ENCODE measurements at places on chromosomes 6 and 20.

- no peaks in the 10 kb centered on the region for H3K4me1 ChIP-seq
- no peaks in the 10 kb centered on the region for H3K36me3 ChIP-seq
- DNase-seq, result no peak
- peaks cover 8% of the 10 kb centered on the region for H3K27me3 ChIP-seq
- no peak overlapping the region for H3K27ac ChIP-seq
These were observed 148.5 kb upstream of the PDE10A start for GRCh38 chr6:165811512-165811911.

DNA sequence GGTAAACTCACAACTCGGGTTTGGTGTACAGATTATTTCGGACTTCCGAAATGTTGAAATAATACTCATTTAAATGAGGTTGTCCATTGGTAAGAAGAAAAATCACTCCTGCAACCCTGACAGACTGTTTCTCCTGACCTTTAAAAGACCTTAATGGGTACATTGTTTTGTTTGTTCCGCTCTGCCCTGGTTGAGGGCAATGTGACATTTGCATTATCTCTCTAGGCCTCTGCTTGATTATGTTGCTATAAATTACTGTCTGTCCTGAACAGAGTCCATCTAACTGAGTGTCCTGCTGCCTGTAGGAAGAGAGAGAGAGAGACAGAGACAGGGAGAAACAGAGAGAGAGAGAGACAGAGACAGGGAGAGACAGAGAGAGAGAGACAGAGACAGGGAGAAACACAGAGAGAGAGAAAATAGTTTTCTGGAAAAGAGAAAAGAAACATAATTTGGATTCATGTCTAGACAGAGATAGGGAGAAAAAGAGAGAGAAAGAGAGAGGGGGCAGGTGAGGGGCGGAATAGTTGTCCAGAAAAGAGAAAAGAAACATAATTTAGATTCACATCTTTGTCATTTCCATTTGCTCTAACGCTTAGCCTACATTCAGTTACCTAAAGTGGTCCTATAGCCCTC lies 83.2 kb downstream of the SHLD1 start:
- DNase-seq, result no peak
- H3K36me3 ChIP-seq, result no peaks in the 10 kb centered on the region
- no peaks in the 10 kb centered on the region for H3K27me3 ChIP-seq
- no peak overlapping the region for H3K4me3 ChIP-seq
- no peak overlapping the region for H3K27ac ChIP-seq
- H3K4me1 ChIP-seq, result no peaks in the 10 kb centered on the region

DNA sequence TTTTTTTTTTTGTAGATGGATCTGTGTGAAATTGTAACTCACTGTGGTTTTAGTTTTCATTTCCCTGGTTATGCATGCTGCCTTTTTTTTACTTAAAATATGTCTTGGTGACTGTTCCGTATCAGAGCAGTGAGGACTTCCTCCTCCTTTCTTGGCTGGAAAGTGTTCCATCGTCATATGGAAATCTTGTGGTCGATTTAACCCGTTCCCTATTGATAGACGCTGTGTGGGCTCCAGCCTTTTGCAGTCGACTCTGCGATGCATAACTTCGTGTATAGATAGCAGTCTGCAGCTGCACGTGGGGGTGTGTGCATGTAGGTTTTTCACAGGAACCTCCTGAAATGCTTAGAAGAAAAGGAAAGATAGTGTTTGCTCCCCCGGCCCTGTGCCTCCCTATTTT lies 28.1 kb upstream of the PNPLA1 start:
- no peaks in the 10 kb centered on the region for H3K36me3 ChIP-seq
- no peak overlapping the region for H3K4me3 ChIP-seq
- peaks cover 22% of the 10 kb centered on the region for H3K4me1 ChIP-seq
- no peak overlapping the region for H3K27ac ChIP-seq
- no peaks in the 10 kb centered on the region for H3K27me3 ChIP-seq

DNA sequence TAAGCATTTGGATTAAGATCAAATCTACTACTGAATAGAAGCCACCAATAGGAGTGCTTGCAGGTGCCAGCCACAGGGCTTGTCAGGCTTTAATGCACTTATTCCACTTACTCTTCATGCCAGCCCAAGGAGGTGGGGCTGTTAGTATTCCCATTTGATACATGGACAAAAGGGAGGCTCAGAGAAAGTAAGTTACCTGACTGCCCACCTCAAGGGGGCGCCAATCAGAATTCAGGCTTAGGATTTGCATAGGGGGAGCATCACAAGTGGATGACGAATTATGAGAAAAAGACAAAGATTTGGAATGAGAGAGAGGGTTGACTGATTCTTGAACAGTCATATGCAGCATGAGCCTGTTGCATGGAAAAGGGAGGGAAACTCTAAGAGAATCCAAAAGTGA lies 188.4 kb upstream of the TSHZ2 start:
- no peak overlapping the region for H3K27ac ChIP-seq
- peaks cover 6% of the 10 kb centered on the region for H3K4me1 ChIP-seq
- H3K36me3 ChIP-seq, result no peaks in the 10 kb centered on the region

DNA sequence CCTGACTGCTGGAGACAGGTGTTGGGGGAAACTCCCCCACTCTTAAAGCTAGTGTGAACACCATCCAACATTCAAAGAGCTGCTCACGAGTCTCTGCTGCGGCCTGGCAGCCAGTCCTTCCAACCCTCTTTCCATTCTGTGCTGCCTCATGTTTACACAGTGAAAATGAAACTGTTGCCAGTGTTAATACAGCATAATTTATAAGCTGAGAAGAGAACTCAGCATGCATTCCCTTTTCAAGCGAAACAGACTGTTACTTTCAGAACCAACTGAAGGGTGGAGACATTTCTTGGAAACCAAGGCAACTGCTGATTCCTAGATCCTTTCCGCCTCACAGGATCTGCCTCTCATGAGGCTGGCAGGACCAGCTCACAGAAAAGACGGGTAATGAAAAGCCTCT lies 533.8 kb upstream of the ID4 start:
- H3K27ac ChIP-seq, result no peak overlapping the region
- no peak overlapping the region for H3K4me3 ChIP-seq
- H3K4me1 ChIP-seq, result peaks cover 11% of the 10 kb centered on the region
- DNase-seq, result no peak
- no peaks in the 10 kb centered on the region for H3K36me3 ChIP-seq

GRCh38 chr6:20415304-20415703 lies 13.6 kb downstream of the E2F3 start:
- DNase-seq, result no peak
- H3K27me3 ChIP-seq, result no peaks in the 10 kb centered on the region
- no peak overlapping the region for H3K4me3 ChIP-seq
- peaks cover 48% of the 10 kb centered on the region for H3K4me1 ChIP-seq

- H3K27ac ChIP-seq, result no peak overlapping the region
- DNase-seq, result no peak
- H3K4me3 ChIP-seq, result no peak overlapping the region
- H3K27me3 ChIP-seq, result no peaks in the 10 kb centered on the region
- H3K4me1 ChIP-seq, result no peaks in the 10 kb centered on the region
These were observed 14.6 kb upstream of the CST3 start for GRCh38 chr20:23652371-23652770.

DNA sequence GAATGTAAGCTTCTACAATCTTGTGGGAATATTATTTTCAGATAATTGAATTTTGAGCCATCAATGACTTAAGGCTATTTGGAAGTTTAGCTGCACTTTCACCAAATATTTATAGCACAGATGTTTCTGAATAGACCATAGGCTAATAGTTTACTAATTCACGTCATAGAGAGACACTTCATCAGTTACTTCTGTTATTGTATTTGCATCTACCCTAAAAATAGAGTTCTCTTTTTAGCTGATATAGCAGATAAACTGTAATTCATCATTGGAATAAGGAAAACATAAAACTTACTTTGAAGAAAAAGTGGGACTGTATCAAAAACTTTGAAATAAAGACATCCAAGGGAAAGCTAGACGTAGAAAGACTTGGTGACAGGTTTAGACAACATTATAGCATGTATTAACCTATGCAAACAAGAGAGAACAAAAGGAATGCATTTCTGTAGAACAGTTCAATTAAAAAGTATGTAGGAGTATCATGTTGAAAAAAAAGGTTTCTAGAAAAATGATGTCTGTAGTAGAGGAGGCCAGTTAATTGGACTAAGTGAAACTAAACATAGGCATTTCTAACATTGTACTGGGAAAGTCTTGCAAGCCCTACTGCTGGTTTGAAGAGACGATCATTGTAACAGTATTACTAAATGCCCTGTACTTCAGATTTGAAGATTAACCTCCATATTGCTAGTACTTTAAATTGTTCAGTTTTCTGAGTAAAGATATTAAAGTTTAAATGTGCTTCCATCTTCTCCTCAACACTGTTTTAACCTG lies 123.3 kb downstream of the ZFAND3 start:
- DNase-seq, result no peak
- H3K27me3 ChIP-seq, result no peaks in the 10 kb centered on the region
- H3K36me3 ChIP-seq, result no peaks in the 10 kb centered on the region
- no peak overlapping the region for H3K4me3 ChIP-seq
- H3K4me1 ChIP-seq, result peaks cover 9% of the 10 kb centered on the region
- H3K27ac ChIP-seq, result no peak overlapping the region

- DNase-seq, result no peak
- H3K27me3 ChIP-seq, result no peaks in the 10 kb centered on the region
- H3K27ac ChIP-seq, result no peak overlapping the region
- no peaks in the 10 kb centered on the region for H3K4me1 ChIP-seq
These were observed 212.3 kb downstream of the ERMARD start for GRCh38 chr6:169963581-169964297.

GRCh38 chr6:122347280-122347679 lies 52.2 kb upstream of the HSF2 start:
- no peaks in the 10 kb centered on the region for H3K27me3 ChIP-seq
- H3K4me1 ChIP-seq, result no peaks in the 10 kb centered on the region

DNA sequence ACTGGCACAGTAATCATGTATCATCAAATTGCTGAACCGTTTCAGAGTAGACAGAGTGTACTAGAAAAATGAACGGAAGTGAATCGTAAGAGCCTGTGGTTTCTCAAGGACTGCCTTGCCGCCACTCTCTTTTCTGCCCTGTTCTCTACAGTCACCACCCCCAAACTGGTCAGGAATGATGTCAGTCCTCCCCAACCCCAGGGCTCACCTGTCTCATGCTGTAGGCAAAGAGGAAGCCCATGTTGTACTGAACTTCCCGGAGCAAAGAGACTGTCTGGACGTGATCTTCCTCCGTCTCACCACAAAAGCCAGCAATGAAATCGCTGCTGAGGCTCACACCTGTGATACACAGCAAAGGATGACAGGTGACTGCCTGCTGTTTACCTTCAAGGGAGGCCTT lies 31.0 kb downstream of the CDK5RAP1 start:
- H3K27me3 ChIP-seq, result no peaks in the 10 kb centered on the region
- H3K4me3 ChIP-seq, result no peak overlapping the region
- H3K4me1 ChIP-seq, result no peaks in the 10 kb centered on the region
- no peak for DNase-seq
- peaks cover 15% of the 10 kb centered on the region for H3K36me3 ChIP-seq
- no peak overlapping the region for H3K27ac ChIP-seq

GRCh38 chr6:18656506-18656905 lies 269.4 kb downstream of the RNF144B start:
- no peaks in the 10 kb centered on the region for H3K27me3 ChIP-seq
- no peak overlapping the region for H3K27ac ChIP-seq
- H3K4me1 ChIP-seq, result no peaks in the 10 kb centered on the region
- no peaks in the 10 kb centered on the region for H3K36me3 ChIP-seq
- H3K4me3 ChIP-seq, result no peak overlapping the region

DNA sequence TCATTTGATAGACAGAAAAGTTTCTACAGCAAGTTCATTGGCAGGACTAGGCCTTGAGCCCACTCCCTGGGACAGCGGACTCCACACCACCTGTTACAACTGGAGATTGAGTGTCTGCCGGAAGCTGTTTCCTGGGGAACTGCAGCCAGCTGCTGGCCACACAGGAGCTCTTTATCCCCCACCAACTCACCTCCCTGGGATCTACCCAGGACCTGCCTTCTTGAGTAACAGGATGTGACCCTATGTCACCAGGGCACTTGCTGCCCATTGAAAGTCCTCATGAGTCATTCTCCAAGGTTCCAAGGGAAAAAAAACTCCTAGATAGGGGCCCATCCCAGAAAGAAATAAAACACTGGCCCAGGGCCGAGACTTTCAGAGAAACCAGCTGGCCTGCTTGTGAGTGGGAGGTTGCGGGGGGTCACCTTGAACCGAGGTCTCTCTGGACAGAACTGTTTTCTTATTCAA lies 37.4 kb upstream of the SLC9A8 start:
- DNase-seq, result peak; percentile 46
- H3K36me3 ChIP-seq, result no peaks in the 10 kb centered on the region
- no peak overlapping the region for H3K27ac ChIP-seq
- no peak overlapping the region for H3K4me3 ChIP-seq
- no peaks in the 10 kb centered on the region for H3K27me3 ChIP-seq

GRCh38 chr6:32133786-32134185 lies 3.7 kb upstream of the FKBPL start:
- no peak for DNase-seq
- no peak overlapping the region for H3K4me3 ChIP-seq
- H3K27me3 ChIP-seq, result no peaks in the 10 kb centered on the region
- no peak overlapping the region for H3K27ac ChIP-seq

DNA sequence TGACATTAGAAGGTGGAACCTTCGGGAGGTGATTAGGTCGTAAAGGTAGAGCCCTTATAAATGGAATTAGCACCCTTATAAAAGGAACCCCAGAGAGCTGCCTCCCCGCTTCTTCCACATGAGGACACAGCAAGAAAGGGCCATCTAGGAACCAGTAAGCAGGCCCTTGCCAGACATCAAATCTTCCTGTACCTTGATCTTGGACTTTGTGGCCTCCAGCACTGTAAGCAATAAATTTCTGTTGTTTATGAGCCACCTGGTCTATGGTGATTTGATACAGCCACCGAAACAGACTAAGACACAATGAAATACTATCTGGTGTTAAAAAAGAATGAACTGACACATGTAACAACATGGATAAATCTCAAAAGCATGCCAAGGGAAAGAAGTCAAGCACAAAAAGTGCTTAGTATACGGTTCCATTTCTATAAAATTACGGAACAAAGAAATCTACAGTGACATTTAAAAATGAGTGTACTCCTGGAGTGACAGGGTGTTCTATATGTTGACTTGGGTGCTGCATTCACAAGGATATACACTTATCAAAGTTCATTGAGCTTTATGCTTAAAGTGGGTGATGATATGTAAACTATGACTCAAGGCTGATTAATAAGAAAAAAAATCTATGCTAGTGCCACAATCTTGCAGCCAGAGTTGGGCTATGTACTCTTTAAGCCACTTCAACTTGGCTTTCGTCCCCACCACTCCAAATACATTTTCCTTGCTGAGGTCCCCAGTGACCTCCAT lies 18.4 kb downstream of the SERPINB1 start:
- DNase-seq, result no peak
- no peaks in the 10 kb centered on the region for H3K4me1 ChIP-seq
- H3K27ac ChIP-seq, result no peak overlapping the region

- no peaks in the 10 kb centered on the region for H3K27me3 ChIP-seq
- DNase-seq, result no peak
- H3K27ac ChIP-seq, result no peak overlapping the region
- no peaks in the 10 kb centered on the region for H3K36me3 ChIP-seq
- no peak overlapping the region for H3K4me3 ChIP-seq
These were observed 199.2 kb downstream of the SMOC2 start for GRCh38 chr6:168640181-168640580.

- no peak for DNase-seq
- H3K27me3 ChIP-seq, result no peaks in the 10 kb centered on the region
- no peaks in the 10 kb centered on the region for H3K4me1 ChIP-seq
- no peaks in the 10 kb centered on the region for H3K36me3 ChIP-seq
These were observed 148.9 kb upstream of the PHACTR1 start for GRCh38 chr6:12567682-12568081.

- no peaks in the 10 kb centered on the region for H3K4me1 ChIP-seq
- no peaks in the 10 kb centered on the region for H3K27me3 ChIP-seq
- no peak for DNase-seq
- no peaks in the 10 kb centered on the region for H3K36me3 ChIP-seq
- H3K27ac ChIP-seq, result no peak overlapping the region
These were observed 39.0 kb downstream of the BCKDHB start for GRCh38 chr6:80145509-80145908.
